SHP77 (cell line): ENCODE measurements at places on chromosomes 2 and 18.

DNA sequence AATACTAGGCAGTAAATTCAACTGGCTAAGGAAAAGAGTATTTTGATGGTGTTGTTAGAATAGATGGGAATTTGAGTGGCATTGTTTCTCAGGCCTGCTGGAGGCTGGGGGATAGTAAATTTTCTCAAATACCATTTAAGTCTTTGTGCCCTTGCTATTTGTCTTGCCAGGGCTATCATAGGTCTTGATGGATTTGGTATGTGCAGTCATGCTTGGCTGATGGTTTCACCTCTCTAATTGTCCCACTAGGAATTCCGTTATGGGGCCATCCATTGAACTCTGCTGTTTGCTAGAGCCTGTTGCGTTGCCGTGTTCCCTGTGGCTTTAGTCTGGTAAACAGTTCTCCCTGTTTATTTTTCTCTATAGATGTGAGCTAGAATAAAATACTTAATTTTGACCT lies 438.1 kb upstream of the FAM98A start:
- DNase-seq: no peak

DNA sequence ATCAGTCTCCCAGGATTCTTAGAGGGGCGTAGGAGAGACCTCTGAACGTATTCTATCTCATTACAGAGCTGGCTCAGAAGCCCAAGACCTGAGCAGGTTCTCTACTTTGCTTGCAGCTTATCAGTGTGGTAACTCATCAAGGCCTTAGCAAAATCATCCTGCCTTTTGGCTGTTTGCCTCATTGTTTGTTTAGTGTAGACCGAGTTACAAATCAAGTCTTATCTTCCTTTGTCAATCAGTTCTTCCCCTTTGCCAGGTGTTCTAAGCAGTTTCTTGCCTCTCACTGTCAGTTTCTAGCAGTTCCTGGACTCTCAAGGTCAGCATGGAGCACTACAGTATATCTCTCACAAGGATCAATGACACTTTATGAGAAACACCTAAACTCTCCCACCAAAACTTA lies 30.9 kb upstream of the NAB1 start:
- DNase-seq: no peak

DNA sequence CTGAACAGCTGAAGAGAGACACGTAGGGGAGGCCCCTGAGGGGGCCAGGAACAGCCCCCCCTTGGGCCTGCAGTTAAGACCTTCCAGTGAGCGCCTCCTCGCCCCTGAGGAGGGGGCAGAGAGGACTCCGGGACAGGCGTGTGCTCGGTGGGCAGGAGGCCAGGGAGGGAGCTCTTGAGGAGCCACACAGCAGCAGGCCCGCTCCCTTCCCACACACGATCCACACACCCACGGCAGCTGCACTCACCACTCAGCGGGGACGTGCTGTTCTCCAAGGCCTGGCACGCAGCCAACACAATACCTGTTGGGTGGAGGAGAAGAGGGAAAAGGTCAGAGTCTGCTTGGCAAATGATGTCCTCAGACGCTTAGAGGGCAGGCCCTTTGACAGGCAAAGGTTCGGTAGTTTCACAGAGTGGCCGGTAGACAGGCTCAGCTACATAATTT lies 39.0 kb downstream of the TGFA start:
- peak; percentile 58 for DNase-seq

DNA sequence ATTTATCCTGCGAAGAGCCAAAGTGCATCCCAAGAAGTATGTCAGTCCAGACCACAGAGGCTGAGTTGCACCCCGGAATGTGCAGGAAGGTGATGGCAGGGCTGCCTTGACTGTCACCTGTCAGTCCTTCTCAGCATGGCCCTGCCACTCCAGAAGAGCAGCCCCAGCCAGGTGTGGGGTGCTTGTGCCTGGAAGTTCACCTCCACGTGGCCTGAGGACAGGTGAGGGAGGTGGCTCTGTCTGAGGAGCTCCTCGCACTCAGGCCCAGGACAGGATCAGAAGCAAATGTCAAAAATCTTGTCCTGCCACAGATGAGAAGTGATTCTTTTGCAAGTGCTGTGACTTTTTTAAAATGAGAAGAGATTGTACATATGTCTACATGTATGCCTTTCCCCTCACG lies 31.4 kb upstream of the B3GNT7 start:
- DNase-seq: no peak

DNA sequence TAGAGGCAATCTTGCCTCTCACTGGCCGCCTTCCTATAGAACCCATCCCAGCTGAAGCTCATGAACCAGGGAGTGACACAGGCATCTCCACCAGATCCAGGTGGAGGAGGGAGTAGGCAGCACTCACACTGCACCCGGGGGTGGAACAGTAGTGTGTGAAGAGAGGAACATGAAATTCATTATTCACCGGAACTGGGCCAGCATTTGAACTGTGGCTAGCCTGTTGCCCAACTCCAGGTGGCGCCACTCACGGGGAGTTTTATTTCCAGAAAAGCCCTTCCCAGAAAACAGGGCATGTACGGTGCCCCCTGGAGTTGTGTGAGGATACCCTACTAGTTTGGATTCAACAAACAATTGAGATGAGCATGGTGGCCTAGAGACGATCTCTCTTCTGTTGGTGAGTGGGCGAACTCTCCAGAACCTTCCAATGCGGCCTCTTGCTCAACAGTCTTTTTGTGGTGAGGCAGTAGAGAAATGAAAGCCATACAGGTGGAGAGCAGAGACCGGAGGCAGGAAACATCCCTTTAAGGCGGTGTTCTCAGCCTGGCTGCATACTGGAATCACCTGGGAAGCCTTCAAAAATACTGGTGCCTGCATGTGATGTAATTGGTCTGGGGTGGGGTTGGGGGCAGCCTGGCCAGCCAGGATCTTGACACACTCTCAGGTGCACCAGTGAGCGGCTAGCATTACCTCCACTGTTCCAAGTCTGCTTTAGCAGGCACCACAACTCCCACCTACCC lies 73.5 kb upstream of the NEDD4L start:
- DNase-seq: no peak

DNA sequence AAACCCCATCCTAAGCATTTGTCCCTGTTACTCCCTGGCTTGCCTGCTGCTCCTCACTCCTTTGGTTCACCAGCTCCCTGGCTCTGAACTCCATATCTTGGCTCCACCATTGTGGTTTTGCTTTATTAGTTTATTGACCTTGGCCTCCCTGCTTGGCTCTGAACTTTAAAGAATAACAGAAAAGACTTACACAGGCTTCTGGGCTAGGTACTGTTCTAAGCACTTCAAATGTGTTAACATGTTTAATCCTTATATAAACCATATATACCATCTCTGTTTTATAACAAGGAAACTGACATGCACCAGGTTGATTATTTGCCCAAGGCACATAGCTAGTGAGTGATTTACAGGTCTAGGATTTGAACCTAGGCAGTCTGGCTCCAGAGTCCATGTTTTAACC lies 149.7 kb upstream of the CAPN13 start:
- no peak for DNase-seq

- DNase-seq: no peak
Measured at GRCh38 chr2:40129725-40130124, 322.2 kb downstream of the SLC8A1 start.

DNA sequence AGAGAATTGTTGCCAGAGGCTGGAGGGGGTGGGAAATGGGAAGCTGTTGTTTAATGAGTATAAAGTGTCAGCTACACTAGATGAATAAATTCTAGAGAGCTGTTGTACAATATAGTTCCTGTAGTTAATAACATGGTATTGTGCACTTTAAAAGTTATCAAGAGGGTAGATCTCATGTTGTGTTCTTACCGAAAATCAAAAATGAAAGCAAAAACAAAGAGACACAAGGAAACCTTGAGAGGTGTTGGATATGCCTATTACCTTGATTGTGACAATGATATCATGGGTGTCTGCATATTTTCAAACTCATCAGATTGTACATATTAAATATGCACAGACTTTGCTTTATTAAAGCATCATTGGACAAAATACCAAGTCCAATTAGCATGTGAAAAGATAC lies 43.2 kb downstream of the SCG2 start:
- no peak for DNase-seq

DNA sequence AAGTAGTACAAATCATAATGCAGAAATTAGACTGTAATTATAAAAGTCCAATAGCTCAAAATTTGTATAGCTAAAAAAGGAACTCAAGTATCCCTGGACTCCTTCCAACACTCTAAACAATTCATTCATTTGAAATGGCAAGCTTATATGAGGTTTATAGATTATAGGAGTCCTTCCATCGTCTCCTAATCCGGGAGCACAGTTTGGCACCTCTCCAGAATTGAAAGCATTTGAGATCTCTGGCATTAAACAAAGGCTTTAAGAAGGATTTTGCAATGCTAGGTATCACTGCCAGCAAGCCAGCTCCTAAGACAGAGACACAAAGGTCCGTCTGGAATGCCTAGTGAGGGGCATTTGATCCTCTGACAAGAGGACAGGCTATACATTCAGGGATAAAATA lies 90.9 kb downstream of the ACVR1 start:
- DNase-seq: peak; percentile 12

- DNase-seq: no peak
Measured at GRCh38 chr18:9876867-9877654, 8.7 kb upstream of the TXNDC2 start.

DNA sequence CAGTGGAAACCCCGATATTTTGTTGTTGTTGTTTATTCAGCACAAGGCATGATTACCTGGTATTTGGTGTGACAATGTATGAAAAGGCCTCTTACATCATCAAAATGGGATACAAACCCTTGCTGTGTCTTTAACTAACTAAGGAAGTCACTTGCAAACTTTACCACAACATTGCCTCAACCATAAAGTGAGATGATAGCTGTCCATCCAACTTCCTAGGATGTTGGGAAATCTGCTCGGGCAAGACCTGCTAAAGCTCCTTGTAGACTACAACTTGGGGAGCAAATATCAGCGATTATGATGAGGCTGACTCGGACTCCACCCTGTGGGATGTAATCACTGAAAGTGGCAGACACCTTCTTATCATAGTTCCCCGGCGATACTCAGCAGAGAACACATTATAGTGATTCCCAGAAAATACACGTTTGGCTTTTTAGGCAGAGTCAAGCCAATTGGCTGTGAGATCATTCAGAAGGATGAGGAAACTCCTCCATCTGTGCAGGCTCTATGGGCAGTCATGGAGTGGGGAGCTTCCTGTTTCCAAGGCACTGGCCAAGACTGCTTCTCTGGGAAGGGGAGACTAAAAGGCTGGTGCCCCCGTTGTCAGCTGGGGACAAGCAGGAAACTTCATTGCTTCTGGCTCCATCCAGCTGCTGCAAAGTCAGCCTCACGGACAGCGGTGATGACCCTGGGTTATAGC lies 289.0 kb downstream of the RNF144A start:
- DNase-seq: no peak

DNA sequence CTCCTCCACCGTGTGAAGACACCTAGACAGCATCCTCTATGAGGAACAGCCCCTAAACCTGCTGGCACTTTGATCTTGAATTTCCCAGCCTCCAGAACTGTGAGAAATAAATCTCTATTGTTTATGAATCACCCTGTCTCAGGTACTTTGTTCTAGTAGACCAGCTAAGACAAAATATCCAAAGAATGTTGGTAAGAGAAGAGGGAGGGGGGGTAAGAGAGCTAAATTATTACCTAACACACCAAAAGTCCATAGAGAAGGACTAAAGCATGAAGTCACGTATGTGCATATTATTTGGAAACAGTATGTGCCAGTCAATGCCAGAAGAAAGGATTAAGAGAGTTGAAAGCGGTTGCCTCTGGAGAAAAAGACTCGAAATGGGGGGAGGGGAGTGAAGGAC lies 211.0 kb downstream of the SP3 start:
- no peak for DNase-seq

DNA sequence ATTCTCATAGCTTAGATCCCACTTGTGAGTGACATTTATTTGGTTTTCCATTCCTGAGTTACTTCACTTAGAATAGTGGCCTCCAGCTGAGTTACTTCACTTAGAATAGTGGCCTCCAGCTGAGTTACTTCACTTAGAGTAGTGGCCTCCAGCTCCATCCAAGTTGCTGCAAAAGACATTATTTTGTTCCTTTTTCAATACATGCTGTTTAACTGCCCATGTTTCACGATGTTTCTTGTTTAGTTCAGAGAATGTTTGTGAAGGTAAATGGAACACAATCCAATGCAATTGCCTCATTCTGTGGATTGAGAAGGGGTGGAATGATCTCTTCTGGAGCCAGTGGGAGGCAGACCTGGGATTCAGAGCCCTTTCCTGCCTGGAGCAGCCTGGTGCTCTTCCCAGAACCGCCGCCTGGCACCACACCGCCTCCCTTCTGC lies 273.5 kb upstream of the ATP5MC3 start:
- DNase-seq: no peak

GRCh38 chr2:508121-508520 lies 169.1 kb downstream of the TMEM18 start:
- DNase-seq: no peak

DNA sequence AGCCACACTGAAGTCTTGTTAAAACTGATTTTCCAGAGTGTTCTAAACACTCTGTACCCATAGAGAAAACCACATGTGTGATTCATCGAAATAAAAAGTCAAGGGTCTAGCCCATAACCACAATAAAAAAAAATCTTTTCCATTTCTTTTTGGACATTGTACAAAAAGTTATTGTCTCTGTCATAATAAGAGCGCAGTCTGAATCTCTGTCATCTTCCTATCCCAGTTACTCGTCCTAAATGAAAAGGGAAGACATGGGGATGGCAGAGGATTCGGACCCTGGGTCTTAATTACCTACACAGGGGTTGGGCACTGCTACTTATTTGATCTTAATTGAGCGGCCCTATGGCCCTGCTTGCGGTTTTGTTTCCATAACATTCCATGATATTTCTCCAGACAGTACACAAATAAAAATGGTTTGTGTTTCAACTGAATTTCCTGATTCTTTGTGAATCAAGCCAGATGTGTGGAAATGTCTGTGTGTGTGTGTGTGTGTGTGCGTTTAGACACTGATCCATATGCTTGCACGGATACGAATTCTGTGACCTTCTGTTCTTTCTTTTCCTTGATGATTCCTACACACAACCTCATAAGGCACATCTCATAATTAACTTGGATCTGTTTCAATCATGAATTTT lies 133.4 kb upstream of the SPATS2L start:
- no peak for DNase-seq

GRCh38 chr2:197297772-197298318 lies 12.7 kb downstream of the ANKRD44 start:
- no peak for DNase-seq

DNA sequence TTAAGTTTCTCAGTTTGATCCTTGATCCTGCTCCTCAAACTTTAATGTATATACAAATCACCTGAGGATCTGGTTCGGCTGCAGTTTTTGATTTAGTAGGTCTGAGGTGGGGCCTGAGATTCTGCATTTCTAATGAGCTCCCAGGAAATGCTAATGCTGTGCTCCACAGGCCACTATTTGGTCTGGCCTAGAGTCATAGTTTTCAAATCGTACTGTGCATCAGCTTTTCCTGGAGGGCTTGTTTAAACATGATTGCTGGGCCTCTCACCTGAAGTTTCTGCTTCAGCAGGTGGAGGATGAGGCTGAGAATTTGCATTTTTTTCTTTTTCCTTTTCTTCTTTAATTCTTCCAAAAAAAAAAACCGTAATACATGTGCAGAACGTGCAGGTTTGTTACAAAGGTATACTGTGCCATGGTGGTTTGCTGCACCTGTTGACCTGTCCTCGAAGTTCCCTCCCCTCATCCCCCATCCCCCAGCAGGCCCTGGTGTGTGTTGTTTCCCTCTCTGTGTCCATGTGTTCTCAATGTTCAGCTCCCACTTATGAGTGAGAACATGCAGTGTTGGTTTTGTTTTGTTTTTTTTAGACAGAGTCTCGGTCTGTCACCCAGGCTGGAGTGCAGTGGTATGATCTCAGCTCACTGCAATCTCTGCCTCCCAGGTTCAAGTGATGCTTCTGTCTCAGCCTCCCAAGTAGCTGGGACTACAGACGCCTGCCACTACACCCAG lies 42.2 kb upstream of the CD28 start:
- no peak for DNase-seq

GRCh38 chr2:71798266-71799012 lies 345.1 kb downstream of the DYSF start:
- DNase-seq: no peak

GRCh38 chr2:242054881-242055801 lies 185.6 kb downstream of the RTP5 start:
- no peak for DNase-seq
